ENCODE measurements at places on chromosomes 1 and 21.

DNA sequence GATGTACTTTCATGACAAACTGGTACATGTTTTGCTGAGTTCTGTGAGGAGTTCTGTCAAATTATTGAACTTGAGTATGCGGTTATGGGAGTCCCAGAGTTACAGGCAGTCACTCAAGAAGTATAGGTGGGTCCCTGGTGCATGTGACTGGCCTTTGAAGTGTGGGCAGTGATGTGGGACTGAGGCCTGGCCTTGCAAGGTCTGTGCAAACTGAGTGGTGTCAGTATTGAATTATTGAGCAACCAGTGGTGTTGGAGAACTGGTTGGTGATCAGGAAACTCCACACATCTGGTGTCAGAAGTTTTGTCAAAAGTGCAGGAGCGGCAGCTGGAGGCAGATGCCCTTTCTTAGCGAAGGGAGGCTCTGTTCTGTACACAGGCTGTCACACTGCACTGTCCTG, 5.2 kb downstream of the ZNF678 start:
- no peak for DNase-seq

DNA sequence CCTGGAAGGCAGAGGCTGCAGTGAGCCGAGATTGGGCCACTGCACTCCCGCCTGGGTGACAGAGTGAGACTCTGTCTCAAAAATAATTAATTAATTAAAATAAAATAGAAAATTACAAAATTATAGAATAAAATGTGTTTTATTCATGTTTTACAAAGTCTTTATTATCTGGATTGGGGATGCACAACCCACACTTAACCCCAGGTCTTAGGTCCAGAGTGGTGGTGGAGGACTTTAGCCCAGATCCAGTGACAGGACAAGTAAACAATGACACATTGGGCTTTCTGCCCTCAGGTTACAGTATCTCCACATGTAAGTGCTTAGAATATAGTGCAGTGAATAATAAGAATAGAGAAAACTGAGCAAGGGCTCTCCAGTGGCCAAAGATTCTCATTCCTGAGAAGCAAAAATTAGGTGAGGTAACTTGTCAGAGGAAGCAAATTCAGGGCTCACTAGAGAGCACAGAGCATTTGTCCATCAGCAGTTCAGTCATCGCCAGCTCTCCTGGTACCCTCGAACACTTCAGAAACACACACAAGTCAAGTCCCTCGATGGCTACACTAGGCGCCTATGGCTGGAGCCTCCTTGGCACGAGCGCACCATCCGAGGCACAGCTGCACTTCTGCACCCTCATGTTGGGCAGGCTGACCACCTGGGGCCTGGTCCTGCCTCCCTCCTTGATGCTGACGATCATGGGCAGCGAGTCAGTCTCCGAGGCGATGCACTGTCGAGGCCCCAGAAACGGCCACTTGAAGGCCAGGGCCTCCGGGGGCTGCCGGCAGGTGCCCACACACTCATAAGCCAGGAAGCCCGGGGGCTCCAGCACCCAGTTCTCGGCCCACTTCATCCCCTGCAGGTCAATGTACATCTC, 2.6 kb downstream of the LEFTY1 start:
- DNase-seq, result no peak

- peak; percentile 66 for DNase-seq
Measured at GRCh38 chr1:218384581-218384993, 39.5 kb downstream of the TGFB2 start.

DNA sequence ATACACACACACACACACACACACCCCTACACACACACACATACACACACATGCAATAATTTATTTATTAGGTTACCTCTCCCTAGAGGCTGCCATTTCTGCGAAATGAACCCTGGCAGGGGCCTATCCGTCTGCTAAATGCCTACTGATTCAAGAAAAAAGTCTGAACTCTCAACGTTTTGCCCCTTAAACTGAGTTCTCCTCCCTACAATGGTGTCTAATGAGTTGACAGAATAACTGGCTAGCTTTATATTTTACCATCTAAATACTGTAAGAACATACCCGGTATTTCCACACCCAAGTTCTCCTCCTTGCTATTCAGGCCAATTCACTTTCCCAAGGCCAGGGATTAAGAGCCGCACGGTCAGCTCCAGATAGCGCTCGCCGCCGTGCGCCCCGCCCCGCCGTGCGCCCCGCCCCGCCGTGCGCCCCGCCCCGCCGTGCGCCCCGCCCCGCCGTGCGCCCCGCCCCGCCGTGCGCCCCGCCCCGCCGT, 339 bp upstream of the RNPC3 start:
- no peak for DNase-seq

GRCh38 chr1:51058858-51059257, 43.2 kb upstream of the C1orf185 start:
- DNase-seq, result no peak

DNA sequence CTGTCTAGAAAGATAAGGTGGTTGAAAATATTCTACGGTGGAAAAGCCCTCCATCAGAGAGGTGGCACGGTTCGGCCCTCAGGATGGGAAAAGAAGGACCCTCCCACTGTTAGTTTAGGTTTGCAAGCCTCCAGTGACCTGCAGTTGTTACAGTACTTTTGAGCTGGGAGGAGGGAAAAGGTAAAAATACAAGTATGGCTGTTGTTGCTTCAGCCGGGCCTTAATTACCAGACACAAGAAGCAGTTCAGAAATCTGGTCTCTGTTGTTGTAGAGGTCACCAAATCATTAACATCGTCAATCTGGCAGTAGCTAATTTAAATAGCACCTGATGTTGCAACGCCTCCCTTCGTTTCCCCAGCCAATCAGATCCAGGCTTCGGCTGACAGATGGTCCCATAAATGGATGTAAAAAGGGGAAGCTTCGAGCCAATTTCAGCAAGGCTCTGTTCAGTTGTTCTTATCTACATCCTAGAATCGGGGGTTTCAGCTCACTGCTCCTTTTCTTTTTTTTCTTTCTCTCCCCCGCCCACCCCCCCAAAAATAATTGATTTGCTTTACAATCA, at the start of gene ELAVL4:
Gene ELAVL4 (plus strand): TSS at position 424 of the 563 bp plus-strand sequence. CDS start 270 bp downstream, outside the sequence.
- DNase-seq, result peak; percentile 97

GRCh38 chr1:175493321-175494010, 249.9 kb downstream of the TNR start:
- DNase-seq, result no peak

GRCh38 chr21:43306391-43306790, 120.5 kb downstream of the SIK1 start:
- DNase-seq, result no peak

GRCh38 chr1:78096976-78097375, 51.2 kb downstream of the GIPC2 start:
- no peak for DNase-seq
